ENCODE measurements at places on chromosomes 2 and 18.
A peak's percentile ranks its signal among the peaks of the same experiment; 100 is the strongest.

GRCh38 chr2:883260-883802 is 67.3 kb upstream of the SNTG2 start:
- DNase-seq: no peak

GRCh38 chr18:21979171-21979560 is 190.2 kb upstream of the GATA6 start:
- no peak for DNase-seq

GRCh38 chr2:46290078-46290477 is 7.1 kb upstream of the EPAS1 start:
- no peak for DNase-seq

- DNase-seq: no peak
Observed at GRCh38 chr18:23149570-23149969, 14.3 kb downstream of the CABLES1 start.

DNA sequence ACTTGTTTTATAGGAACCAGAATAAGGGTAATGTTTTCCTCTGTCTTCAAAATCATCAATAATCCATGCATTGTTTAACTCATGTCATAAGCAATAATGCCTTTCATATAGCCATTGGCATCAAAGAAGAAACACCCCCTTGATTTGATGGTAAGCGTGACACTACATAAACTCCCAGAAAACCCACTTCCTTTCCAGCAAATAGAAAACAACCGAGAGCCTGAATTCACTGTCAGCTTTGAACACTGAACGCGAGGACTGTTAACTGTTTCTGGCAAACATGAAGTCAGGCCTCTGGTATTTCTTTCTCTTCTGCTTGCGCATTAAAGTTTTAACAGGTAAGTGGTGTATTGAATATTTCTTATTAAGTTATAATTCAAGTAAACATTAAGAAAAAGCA is at the start of gene ICOS:
ICOS (plus strand) TSS at position 229 of the 400 bp plus-strand sequence; CDS start at position 281, 52 bp downstream.
- DNase-seq: peak; percentile 84

- no peak for DNase-seq
Observed at GRCh38 chr2:148533685-148534084, 110.9 kb upstream of the EPC2 start.

DNA sequence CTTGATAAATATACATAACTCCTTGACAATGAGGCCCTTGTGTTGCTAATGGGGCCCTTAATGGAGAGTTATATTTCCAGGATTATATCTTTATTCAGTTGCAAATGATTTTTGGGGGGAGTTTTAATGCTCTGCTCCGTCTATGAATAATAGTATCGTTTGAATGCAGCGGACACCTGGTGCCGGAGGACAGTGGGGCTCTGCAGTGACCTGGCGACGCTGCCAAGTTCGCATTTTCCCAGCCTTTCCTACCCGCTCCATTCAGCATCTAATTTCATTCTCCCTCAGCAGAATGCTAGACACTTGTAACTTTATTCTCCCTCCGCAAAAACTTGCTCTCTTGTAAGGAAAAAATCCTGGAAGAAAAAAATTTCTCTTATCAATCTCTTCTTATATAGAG is 257.6 kb upstream of the SALL3 start:
- no peak for DNase-seq

GRCh38 chr2:151533127-151533526 is 123.4 kb downstream of the RIF1 start:
- DNase-seq: no peak

GRCh38 chr2:240224676-240225075 is 84.2 kb upstream of the OTOS start:
- DNase-seq: no peak

- no peak for DNase-seq
Observed at GRCh38 chr18:31269566-31269965, 48.4 kb upstream of the DSG1 start.

GRCh38 chr18:34600158-34600557 is 109.9 kb upstream of the DTNA start:
- no peak for DNase-seq

GRCh38 chr2:128329607-128330006 is 10.9 kb upstream of the HS6ST1 start:
- DNase-seq: no peak

- DNase-seq: no peak
Observed at GRCh38 chr2:2879781-2880180, 497.8 kb downstream of the EIPR1 start.

DNA sequence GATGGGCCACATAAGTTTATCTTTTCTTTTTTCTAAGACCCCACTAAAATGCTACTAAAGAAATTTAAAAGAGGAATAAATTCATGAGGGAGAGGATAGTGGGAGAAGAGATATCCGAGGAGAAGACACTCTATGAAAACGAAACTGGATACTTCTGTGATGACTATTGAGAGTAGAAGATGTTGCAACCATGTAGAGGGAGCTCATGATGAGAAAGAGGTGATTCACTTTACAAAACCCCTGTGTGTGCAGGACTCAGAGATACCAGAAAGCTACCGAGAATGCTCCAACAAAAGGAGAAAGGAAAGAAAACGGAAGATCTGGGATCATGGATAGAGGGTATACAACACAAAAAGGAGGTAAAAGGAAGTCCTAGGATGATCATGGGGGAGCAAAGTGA is 34.9 kb downstream of the SLC38A11 start:
- DNase-seq: no peak

DNA sequence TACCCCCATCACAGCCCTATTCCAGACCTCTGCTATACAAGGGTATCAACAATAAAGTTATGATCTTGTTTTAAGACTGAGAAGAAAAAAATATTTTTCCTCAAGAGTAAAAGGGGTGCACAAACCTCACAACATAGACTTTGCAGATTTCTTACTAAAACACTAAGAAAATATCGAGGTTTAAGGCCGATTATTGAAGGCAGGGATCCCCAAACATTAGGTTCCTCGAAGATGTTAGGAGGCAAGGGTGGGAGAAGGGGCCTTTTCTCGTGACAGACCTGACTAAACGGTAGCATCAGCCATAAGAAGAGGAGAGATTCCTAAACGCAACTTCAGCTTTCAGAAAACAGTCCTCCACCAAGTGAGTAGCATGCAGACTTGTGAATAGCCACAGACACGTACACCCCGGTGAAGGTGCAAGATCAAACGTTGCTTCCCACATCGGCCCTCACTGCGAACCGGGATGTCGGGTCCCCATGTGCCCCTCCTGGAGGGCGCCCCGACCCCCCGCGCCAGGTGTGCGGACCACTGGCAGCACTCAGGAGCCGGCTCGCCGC is 678 bp downstream of the PIAS2 start:
- peak; percentile 33 for DNase-seq

- no peak for DNase-seq
Observed at GRCh38 chr2:85706063-85706462, 11.9 kb downstream of the GNLY start.

GRCh38 chr2:71156573-71156972 is 26.1 kb downstream of the MPHOSPH10 start:
- DNase-seq: no peak

DNA sequence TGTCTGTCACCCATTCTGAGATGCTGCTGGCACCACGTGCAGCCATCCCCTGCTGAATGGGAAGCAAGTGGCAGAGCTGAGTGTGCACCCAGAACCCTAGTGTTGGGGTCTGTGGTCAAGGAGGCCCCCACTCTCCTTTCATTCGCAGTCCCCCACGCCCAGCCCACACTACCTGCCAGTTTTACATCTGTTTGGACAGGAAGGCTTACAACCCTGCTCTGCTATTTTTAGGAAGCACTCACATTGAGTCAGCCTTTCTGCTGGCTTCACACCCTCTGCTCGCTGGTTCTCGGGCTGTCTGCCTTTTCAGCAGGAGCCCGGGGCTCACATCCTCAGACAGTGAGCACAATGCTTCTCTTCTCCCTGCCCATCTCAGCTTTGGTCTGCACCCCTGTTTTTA is 10.7 kb upstream of the ADCY3 start:
- DNase-seq: no peak

DNA sequence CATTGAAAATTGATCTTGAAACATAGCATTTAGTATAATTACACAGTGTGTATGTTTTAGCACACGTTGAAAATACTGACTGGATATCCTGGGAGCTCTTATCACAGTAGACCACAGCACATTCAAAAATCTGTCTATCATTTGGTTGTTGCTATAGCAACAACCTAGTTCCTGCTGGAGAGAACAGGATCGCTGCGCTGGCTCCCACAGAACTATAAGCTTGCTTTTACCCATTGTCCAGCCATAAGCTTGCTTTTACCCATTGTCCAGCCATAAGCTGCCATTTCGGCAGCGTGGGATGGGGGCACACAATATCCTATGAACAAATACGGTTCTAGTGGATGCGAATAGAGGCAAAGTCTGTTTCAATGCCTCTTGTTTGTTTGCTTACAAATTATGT is 70.4 kb upstream of the ST6GAL2 start:
- no peak for DNase-seq

- no peak for DNase-seq
Observed at GRCh38 chr18:79631096-79631507, 48.5 kb upstream of the CTDP1 start.

DNA sequence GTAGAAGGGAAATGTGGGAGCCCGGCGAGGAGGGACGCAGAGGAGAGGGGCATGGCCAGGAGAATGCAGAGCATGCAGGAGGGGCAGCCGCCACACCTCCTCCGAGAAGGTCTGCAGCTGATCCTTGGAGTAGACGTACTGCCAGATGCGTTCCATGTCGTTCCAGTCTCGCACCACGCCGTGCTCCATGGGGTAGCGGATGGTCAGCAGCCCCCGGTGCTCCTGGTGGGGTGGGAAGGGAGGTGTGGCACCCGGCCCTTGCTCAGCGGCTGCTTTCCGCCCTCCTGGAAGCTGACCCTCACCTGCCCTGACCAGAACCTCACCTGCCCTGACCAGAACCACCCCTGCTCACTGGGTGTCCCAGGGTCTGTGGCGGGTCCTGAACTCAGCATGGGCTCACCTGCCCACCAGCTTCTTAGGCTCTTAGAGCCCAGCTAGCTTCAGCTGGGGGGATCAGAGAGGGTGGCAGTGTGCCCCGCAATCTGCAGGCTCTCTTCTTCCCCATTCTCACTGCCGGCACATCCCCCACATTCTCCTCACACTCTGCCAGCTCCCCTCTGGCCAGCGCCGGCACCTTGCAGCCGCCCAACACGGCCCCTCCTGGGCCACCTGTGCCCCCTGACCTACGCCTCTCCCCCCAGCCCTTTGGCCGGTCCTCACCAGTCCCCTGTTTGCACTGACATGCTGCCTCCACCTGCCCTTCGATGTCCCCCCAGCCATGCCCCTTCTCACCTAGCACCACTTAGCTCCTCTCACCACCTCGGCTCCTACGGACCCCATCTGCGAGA is 4.4 kb downstream of the ACTR1B start:
- DNase-seq: no peak

GRCh38 chr18:67200665-67201064 is 315.9 kb downstream of the DSEL start:
- no peak for DNase-seq

DNA sequence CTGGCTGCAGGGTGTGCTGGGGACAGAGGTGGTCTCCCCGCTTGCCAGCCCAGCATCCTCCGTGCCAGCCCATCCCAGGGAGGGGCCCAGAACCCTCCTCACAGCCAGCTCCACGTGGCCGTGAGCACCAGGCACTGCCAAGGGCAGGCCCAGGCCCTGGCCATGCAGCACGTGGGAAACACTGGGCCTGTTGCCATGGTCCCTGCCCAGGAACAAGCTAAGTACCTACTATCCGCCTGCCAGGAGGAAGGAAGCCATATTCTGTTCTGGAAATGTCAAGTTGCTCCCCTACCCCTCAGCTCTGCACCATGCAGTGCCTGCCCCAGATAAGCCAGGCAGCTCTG is 250.6 kb downstream of the CYP26B1 start:
- DNase-seq: no peak

GRCh38 chr2:237931205-237931721 is 35.6 kb upstream of the UBE2F start:
- DNase-seq: no peak

- peak; percentile 58 for DNase-seq
Observed at GRCh38 chr2:236968101-236968879, 117.4 kb upstream of the COPS8 start.

- no peak for DNase-seq
Observed at GRCh38 chr2:169573974-169574299, 272 bp upstream of the FASTKD1 start.

- no peak for DNase-seq
Observed at GRCh38 chr2:240140920-240141319, 462 bp upstream of the OTOS start.

- no peak for DNase-seq
Observed at GRCh38 chr2:234601213-234601612, 104.3 kb upstream of the ARL4C start.

- peak; percentile 14 for DNase-seq
Observed at GRCh38 chr2:113273027-113273551, 5.6 kb downstream of the PAX8 start.
